A549 treated with CpdA at 1 μM for 4 hours (cell line): ENCODE measurements at places on chromosomes 7 and 10. TPM values are rescaled to one million over a fixed set of nuclear protein-coding genes. Genes with fewer than 3 reads are reported as not detected.

HEPACAM2 gene
- total RNA-seq, result not detected in 5 replicates

ZNF727 gene
- not detected in 5 replicates for total RNA-seq

ITPRID1 gene
- not detected in 5 replicates for total RNA-seq

CNTNAP2 gene
- 0.03 TPM in 1 of 5 replicates, not detected in the others for total RNA-seq

RALA gene
- 29.6 to 41.6 TPM (median 32.6 TPM) in 5 replicates for total RNA-seq
